ENCODE measurements at places on chromosomes 13 and 19.

GRCh38 chr19:50203281-50204080, at the start of gene MYH14:
TSS of gene MYH14 (plus strand) at chr19:50203622. CDS start at chr19:50210366, 6,744 bp downstream.
- peak; percentile 95 for DNase-seq

GRCh38 chr19:6091771-6092291, 18.5 kb downstream of the RFX2 start:
- no peak for DNase-seq

DNA sequence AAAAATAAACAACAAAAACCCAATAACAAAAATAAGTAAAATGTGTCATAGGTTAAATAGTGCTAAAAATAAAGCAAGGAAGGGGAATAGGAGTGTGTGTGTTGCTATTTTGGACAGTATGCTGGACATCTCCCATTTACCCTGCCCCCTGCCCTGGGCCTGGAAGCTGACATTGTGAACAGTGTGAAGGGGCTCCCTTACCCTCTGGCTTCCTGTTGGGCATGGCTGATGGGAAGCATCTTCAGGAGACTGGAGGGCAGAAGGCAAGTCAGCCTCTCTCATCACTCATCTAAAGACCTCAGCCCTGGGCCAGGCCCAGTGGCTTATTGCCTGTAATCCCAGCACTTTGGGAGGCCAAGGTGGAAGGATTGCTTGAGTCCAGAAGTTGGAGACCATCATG, 26.7 kb downstream of the KCTD15 start:
- DNase-seq, result no peak

GRCh38 chr13:34241332-34241731, 423.4 kb downstream of the RFC3 start:
- DNase-seq, result no peak

DNA sequence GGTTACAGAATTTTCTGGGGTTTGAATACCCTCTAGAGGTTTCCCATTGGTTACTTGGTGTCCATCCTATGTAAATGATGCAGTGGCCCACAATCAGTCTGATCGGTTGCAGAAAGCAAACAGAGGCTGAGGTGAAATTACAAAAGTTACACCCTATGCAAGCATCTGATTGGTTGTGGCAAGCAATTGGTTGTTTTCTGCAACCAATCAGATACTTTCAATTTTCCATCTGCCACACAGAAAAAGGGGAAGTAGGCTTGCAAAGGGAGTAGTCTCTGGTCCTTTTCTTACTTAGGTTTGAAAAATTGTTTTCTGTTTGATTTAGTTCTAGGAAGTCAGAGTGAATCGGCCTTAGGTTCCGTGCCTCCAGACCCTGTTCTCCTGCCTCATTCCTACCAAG, 93.1 kb downstream of the WTIP start:
- DNase-seq, result no peak

DNA sequence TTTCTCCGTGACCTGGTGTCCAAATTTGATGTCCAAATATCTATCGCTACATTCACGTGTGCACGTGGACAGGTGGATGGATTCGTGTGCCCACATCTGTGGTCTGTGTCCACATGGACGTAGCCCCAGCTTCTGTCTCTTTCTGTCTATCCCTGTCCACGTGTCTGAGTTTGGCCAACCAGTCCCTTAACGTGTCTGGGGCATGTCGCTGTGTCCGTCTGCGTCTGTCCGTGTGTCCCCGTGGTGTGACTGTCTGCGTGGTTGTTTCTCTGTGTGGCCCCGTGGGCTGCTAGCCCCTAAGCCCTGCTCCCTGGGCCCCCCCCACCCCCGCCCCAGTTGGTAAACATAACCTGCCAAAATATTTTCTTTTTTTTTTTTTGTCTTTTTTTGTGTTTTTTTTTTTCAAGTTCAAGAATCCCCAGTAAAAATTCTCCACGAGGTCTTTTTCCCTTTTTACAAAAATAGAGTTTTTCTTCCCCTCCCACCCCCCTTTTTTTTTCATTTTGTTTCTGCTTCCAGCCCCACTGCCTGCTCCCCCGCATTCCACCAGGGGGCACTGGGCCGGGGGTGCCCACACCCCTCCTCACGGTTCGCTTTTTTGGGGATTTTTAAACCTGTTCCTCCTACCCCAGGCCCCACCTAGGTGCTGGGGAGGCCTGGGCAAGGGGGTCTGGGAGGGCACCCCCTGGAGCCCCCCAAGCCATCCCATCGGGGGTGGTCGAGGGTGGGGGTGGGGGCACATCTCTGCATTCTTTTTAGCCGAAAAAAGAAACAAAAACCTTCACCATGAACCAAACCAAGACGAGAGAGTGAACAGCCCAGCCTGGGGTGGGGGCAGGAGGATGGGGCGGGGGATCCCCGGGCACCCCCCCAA, 18.3 kb downstream of the PRKCSH start:
- DNase-seq, result no peak

DNA sequence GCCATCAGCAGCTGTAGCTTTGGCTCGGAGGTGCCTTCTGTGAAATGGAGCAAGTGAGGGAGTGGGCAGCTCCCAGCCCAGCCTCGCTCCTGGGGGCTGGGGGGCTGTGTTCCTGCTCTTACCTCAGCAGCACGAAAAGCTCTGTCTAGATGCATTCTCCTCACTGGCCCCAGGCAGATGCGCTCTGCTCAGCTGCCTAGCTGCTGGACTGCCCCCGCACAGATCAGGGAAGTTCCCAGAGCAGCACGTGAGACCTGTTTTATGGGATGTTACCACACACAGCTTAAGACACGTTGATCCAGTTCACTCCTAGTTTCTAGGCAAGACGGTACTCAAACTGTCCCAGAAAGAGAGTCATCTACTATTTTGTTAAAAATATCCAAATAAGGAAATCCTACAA, 13.6 kb downstream of the LCP1 start:
- no peak for DNase-seq

GRCh38 chr13:50671497-50671850, 172.0 kb downstream of the DLEU7 start:
- no peak for DNase-seq
